ENCODE measurements at places on chromosomes 2 and 18.

GRCh38 chr2:195251214-195251613 lies 405.8 kb upstream of the SLC39A10 start:
- no peaks in the 10 kb centered on the region for H3K27me3 ChIP-seq
- H3K36me3 ChIP-seq = no peaks in the 10 kb centered on the region
- no peak overlapping the region for H3K27ac ChIP-seq
- H3K4me1 ChIP-seq = no peaks in the 10 kb centered on the region

GRCh38 chr2:179393481-179393880 lies 128.8 kb upstream of the SESTD1 start:
- H3K36me3 ChIP-seq = no peaks in the 10 kb centered on the region
- DNase-seq = peak; percentile 33
- H3K4me1 ChIP-seq = no peaks in the 10 kb centered on the region
- H3K4me3 ChIP-seq = no peak overlapping the region
- H3K27me3 ChIP-seq = no peaks in the 10 kb centered on the region

- no peaks in the 10 kb centered on the region for H3K27me3 ChIP-seq
- DNase-seq = no peak
- no peak overlapping the region for H3K4me3 ChIP-seq
- no peak overlapping the region for H3K27ac ChIP-seq
Measured at GRCh38 chr2:49490710-49491109, 336.4 kb upstream of the FSHR start.

- no peak overlapping the region for H3K4me3 ChIP-seq
- H3K36me3 ChIP-seq = peaks cover 2% of the 10 kb centered on the region
- peak; percentile 50 for DNase-seq
Measured at GRCh38 chr2:231364961-231365810, 30.3 kb upstream of the B3GNT7 start.

DNA sequence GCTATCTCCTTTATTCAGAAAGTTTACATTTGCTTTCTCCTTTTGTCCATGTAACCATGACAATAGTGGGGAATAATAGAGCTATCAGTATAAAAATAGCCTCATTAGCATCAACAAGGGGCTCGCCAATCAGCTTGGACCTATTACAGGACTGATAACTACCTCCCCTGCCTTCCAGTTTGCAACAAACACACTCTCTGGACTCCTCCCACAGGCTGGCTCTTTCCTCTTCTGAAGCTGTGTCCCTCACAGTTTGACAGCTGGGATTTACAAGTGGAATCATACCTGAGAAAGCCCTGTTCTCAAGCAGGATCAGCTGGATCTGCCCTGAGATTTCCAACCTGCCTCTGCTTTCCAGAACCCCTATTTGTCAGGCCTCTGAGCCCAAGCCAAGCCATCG lies 162.5 kb downstream of the GRB14 start:
- H3K27ac ChIP-seq = no peak overlapping the region
- no peak overlapping the region for H3K4me3 ChIP-seq
- H3K27me3 ChIP-seq = no peaks in the 10 kb centered on the region
- DNase-seq = no peak

- no peak for DNase-seq
- peaks cover 9% of the 10 kb centered on the region for H3K4me1 ChIP-seq
- H3K27ac ChIP-seq = no peak overlapping the region
- no peak overlapping the region for H3K4me3 ChIP-seq
- no peaks in the 10 kb centered on the region for H3K27me3 ChIP-seq
- H3K36me3 ChIP-seq = no peaks in the 10 kb centered on the region
Measured at GRCh38 chr18:55396267-55396905, 191.6 kb downstream of the TCF4 start.

- H3K4me1 ChIP-seq = no peaks in the 10 kb centered on the region
- no peak overlapping the region for H3K27ac ChIP-seq
- H3K4me3 ChIP-seq = no peak overlapping the region
- peak; percentile 62 for DNase-seq
- H3K27me3 ChIP-seq = no peaks in the 10 kb centered on the region
Measured at GRCh38 chr2:182359990-182360662, 66.7 kb downstream of the PDE1A start.

DNA sequence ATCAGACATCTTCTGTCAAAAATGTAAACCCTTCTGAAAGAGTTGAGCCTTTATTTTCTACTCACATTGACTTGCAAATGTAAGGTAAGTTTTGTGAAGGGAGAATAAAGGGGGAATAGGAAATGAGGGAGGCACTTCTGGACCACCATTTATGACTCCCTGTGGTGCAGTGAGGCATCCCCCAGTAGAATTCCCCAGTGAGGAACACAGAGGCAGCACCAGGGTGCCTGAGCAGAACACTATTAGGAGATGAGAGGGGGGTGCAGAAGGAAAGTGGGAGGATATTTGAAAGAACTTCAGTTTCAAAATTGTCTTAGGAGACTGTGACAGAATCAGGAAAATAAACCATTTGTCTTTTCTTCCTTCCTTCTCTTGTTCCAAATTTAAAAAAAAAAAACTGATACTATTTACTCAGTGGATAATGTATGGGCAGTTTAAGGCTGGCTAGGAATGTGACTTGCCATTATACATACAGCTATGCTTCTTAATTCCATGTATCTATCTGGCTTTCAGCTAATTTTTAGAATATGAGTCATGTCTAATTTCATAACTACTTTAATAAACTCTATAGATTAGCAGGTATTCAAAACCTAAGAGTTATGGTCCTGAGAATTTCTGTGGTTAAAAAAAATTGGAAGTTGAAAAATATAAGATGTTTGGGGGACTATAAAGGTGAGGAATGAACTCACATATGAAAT lies 478.1 kb upstream of the CHAC2 start:
- H3K27ac ChIP-seq = no peak overlapping the region
- no peak overlapping the region for H3K4me3 ChIP-seq
- no peaks in the 10 kb centered on the region for H3K36me3 ChIP-seq
- no peak for DNase-seq

- no peaks in the 10 kb centered on the region for H3K4me1 ChIP-seq
- DNase-seq = no peak
- H3K4me3 ChIP-seq = no peak overlapping the region
- no peaks in the 10 kb centered on the region for H3K36me3 ChIP-seq
- H3K27ac ChIP-seq = no peak overlapping the region
Measured at GRCh38 chr2:34241905-34242762, 643.0 kb upstream of the FAM98A start.

GRCh38 chr2:54428108-54428831 lies 27.9 kb upstream of the SPTBN1 start:
- H3K27me3 ChIP-seq = no peaks in the 10 kb centered on the region
- peak; percentile 25 for DNase-seq
- H3K36me3 ChIP-seq = no peaks in the 10 kb centered on the region
- no peak overlapping the region for H3K4me3 ChIP-seq
- no peaks in the 10 kb centered on the region for H3K4me1 ChIP-seq
- H3K27ac ChIP-seq = no peak overlapping the region

DNA sequence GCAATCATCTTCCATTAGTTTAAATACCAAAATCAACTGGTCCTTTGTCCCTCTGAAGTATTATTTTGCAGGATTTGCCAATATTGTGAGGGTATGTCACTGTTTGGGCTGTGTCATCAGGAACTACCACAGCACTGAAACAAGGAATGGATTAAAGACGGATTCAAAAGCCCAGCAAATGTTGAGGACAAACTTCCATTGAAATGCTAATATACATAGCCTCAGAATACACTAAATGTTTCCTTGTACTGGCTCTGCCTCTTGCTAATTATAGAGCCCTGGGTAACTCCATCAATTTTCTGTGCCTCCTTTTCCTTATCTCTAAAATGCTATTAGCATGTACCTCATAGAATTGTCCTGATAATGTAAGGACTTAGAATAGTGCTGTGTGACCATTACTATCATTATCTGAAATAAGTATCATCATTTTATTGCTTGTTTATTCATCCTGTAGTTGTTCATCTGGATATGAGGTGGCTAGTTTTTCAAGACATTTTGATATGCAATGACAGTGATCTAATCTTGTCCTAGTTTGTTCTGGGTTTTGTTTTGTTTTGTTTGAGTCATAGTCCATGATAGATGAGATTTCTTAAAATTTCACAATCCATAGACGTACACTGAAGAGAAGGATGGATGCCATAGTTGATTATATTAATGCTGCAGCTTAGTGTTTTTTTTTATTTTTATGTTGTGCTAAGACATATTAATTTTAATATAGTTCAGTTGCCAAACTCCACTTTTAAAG lies 333.4 kb upstream of the KCNH7 start:
- no peak overlapping the region for H3K4me3 ChIP-seq
- no peaks in the 10 kb centered on the region for H3K36me3 ChIP-seq
- no peaks in the 10 kb centered on the region for H3K27me3 ChIP-seq
- H3K27ac ChIP-seq = no peak overlapping the region

DNA sequence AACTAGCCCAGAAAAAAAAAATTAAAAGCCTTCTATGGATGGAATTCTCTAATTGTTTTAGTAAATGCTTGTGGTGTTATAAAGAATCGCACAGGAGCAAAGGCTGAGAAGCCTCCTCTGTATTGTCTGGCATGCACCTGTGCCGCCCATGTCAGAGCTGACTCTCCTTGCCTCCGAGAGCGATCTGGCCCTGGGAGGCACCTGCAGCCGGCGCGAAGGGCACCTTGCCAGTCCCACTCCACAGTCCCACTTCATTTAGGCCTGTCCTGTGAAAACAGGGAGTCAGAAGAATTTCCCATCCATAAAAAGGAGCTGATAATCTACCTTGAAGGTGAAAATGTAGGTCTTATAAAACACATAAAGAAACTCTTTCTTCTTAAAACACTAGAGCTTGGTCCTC lies 170.9 kb upstream of the PXDN start:
- H3K4me1 ChIP-seq = no peaks in the 10 kb centered on the region
- no peak overlapping the region for H3K4me3 ChIP-seq
- no peaks in the 10 kb centered on the region for H3K36me3 ChIP-seq
- H3K27me3 ChIP-seq = no peaks in the 10 kb centered on the region
- no peak overlapping the region for H3K27ac ChIP-seq
- no peak for DNase-seq

DNA sequence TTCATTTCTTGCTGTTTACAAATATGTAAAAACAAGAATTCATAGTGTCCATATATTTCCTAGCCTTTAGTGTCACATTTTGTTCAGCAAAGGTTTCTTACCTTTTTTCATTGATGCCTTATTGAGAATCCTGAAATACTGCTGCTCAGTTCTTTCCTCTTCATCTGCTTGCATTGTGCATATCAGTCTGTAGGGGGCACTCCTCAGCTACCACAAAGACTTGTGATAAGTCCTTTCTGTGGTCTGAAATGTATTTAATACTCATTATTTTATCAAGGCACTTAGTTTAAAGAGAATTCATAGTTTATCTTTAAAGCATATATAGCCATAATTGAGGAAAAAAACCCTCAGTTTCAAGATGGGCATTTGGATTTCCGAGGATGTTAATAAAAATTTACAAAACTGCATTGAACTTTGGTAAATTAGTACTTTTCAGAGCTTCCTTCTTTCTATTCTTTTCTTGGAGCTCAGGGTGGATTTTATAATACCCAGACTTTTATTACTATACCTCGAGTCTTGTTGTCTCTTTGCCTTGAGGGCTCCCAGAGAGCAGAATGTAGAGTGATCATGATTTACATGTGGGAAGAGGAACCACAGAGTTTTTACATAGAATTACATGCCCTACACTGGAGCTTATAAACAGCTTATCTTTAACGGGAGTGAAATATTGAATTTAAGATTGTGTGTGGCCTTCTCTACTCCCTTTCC lies 570.1 kb downstream of the PLCL1 start:
- H3K27me3 ChIP-seq = no peaks in the 10 kb centered on the region
- DNase-seq = peak; percentile 44
- H3K4me3 ChIP-seq = no peak overlapping the region

- no peak overlapping the region for H3K27ac ChIP-seq
- no peaks in the 10 kb centered on the region for H3K36me3 ChIP-seq
- no peaks in the 10 kb centered on the region for H3K4me1 ChIP-seq
- H3K4me3 ChIP-seq = no peak overlapping the region
Measured at GRCh38 chr2:68452158-68452900, 14.8 kb downstream of the FBXO48 start.

DNA sequence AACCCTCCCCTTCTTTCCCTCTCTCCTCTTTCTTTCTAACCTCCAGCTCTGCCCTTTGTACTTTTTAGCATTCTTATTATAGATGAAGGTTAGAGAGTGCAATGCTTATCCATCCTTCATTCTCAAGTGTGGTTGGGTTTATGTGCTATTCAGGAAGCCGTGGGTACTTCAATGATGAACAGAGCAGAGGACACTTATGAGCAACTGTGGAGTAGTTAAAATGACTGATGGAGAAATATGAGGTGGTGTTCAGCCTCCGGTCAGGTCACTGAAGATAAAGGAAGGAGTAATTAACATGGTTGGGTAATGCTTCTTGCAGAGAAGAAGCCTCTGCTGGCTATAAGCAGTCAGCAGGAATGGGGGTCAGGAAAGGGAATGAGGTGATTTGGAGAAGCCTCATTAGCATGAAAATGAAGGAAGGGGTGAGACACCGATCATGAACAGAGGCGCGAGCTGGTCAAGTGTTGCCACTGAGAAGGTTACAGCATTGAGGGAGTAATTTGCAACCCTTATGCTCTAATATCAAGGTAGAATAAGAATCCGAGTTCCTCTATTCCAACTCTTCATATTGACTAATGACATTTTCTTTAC lies 174.7 kb downstream of the LPIN1 start:
- H3K4me1 ChIP-seq = no peaks in the 10 kb centered on the region
- H3K27me3 ChIP-seq = no peaks in the 10 kb centered on the region
- DNase-seq = no peak
- H3K4me3 ChIP-seq = no peak overlapping the region

Measured in astrocyte (in vitro differentiated cells and primary cell).